ENCODE measurements at places on chromosomes 2 and 18. TPM values are rescaled to one million over a fixed set of nuclear protein-coding genes. Genes with fewer than 3 reads are reported as not detected.

The SERPINB7 gene
- total RNA-seq, result not detected

The BMP10 gene
- total RNA-seq, result not detected

The MYOM1 gene
- 42.1 TPM for total RNA-seq

The DUSP19 gene
- total RNA-seq, result 9.1 TPM

The ZC3H15 gene
- 54.3 TPM for total RNA-seq

The ACYP2 gene
- total RNA-seq, result 17.0 TPM

The NEU4 gene
- total RNA-seq, result 0.38 TPM

The GPAT2 gene
- 6.0 TPM for total RNA-seq

- peak; percentile 76 for DNase-seq
These were observed 6.2 kb downstream of the ESPNL start for GRCh38 chr2:238106339-238106697.

GRCh38 chr2:187552828-187553681, 1.2 kb downstream of the TFPI start:
- DNase-seq, result no peak

GRCh38 chr2:238921681-238922319, 73.9 kb downstream of the TWIST2 start:
- peak; percentile 28 for DNase-seq

DNA sequence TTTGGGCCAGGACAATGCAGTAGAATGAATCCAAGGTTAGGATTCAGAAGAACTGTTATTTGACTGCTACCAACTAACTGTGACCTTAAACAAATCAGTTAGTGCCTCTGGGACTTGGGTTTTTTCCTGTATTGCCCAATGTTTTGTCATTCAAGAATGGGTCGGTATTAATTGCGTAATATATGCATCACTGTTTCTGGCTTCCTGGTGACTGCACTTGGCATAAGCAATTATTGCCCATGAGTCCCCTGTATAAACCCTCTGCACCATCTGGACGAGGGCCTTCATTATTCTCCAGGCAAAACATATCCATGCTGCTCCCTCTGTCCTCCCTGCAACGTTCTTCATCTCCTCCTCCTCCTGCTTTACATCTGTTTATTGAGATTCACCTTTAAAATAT, 255.8 kb upstream of the LRRTM1 start:
- no peak for DNase-seq

GRCh38 chr2:224865016-224865415, 148.9 kb upstream of the CCDC195 start:
- no peak for DNase-seq

GRCh38 chr2:50535971-50536759, 495.8 kb downstream of the NRXN1 start:
- DNase-seq, result no peak

- DNase-seq, result no peak
These were observed 409.0 kb downstream of the LPIN1 start for GRCh38 chr2:12155303-12156051.

DNA sequence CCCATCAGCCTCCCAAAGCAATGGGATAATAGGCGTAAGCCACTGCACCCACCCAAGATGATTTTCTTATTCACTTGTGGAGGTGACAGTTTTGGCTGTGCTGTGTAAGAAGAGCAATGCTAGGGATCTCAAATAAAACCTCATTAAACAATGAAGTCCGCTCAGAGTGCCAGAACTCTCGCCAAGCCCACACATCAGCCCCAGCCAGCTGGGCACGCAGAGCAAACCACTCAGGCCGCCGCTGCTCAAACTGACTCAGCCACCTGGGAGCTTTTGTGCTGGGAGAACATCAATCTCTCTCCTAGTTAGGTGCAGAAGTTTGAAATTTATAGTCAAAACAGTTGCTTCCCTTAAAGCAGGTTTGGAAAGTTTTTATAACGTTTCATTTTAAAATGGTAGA, 47.6 kb downstream of the RNF152 start:
- no peak for DNase-seq

DNA sequence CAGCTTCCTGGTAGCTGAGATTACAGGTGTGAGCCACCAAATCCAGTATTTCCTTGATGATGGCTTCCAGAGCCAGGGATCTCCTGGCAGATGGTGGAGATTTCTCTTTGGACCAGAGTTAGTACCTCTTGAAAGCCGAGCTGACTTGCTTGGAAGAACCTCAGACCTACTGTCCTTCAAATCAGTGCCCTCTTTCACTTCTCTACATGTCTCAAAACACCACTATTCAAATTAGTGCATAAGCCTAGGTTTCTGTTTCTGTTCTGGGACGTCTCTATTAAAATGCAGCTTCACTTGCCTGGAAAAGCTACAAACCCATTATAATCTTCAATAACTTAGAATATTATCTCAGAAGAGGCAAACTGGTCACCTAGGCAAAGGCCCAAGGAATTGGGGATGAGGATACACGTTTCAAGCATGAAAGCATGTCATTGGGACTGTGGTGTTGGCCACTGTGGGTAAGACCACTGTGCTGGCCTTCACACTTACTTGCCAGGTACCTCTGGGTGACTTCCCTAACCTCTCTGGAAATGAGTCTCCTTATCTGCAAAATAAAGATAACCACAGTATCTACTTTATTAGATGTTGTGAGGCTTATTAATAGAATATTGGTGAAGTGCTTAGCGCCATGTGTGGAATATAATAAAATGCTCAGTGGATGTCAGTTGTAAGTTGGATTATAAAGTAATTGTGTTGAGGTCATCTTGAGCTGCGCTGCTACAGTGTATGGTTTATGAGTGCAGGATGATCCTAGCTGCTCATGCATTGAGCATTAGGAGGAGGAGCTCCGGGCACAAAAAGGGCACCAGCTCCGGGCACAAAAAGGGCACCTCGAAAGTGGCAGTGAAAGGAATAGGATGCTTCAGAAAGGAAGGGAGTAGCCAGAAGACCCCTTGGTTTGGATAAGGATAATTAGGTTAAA, 84.5 kb downstream of the DOCK10 start:
- no peak for DNase-seq

DNA sequence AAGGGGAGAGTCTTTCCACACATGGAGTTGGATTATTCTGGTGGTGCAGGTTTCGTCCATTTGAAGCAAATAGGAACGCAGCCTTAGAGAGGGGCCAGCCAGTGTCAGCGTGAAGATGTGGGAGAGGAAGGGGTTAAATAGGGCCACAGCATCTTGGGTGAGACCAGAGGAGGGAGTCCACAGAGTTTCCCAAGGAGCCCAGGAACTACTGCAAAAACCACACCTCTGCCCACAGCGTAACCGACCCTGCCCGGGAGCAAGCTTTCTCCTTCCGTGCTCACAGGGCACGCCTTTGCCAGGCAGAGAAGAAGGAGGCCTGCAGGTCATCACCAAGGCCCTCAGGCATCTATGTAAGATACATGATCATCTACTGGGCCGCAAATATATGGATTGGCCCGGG, 314.5 kb downstream of the AGAP1 start:
- no peak for DNase-seq

GRCh38 chr2:230907361-230908091, 17.5 kb downstream of the GPR55 start:
- peak; percentile 70 for DNase-seq

DNA sequence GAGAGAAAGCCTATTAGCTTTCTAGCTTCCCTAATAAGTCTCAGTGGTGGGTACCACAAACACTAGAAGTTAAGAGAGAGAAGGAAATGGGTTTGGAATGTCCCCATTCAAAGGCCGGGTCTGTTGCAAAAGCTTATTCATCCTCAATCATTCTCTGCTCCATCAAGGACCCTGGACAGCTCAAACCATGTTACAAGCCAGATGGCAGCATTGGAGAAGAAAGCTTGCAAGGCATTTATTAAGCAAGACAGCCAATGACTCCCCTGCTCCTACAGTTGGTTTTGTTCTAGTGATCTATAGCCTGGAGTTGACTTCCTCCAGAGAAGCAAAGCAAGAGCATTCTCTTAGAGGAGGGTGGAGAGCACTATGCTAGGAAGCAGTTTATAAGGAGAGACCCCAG, 86.9 kb upstream of the LMAN1 start:
- DNase-seq, result no peak

GRCh38 chr2:188977317-188977716, 3.1 kb downstream of the COL3A1 start:
- DNase-seq, result no peak

DNA sequence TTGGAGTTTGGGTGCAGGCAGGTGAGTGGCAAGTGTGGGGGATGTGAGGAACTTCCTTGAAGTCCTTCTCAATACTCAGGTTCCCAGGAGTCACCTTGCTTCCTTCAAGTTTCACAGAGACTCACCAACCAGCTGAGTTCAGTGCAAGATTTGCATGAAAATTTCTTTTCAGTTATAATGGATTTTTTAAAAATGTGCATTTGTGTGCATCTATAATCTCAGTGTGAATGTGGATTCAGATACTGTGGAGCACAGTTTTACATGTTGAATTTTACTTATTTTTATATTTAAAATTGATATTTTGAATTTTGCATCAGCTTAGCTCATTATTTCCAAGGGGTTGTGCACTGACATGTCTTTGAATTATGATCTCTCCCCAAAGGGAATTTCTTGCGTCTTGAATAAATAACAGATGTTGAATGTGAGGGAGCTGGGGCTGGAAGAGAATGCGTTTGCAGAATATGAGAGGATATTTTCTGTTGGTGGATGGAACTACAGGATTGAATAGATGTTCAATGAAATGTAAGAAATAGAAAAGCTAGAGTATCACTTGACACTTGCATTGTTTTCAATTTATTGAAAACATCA, 184.3 kb downstream of the RPRM start:
- DNase-seq, result no peak

DNA sequence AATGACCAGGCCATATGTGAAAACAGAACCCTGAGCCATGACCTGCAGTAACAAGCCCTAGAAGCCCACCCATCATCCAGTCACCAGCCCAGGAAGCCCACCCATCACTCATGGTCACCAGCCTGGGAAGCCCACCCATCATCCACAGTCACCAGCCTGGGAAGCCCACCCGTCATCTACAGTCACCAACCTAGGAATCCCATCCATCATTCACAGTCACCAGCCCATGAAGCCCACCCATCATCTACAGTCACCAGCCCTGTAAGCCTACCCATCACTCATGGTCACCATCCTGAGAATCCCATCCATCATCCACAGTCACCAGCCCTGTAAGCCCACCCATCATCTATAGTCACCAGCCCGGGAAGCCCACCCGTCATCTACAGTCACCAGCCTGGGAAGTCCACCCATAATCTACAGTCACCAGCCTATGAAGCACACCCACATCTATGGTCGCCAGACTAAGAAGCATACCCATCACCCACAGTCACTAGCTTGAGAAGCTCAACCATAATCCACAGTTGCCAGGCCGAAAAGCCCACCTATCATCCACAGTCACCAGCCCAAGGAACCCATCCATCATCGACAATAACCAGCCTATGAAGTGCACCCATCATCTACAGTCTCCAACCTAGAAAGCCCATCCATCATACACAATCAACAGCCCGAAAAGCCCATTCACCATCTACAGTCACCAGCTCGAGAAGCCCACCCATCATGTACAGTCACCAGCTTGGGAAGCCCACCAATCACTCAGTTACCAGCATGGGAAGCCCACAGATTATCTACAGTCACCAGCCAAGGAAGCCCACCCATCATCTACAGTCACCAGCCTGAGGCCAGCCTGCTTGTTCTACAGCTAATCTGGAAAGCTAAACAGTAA, 91.9 kb downstream of the TWIST2 start:
- DNase-seq, result peak; percentile 37

DNA sequence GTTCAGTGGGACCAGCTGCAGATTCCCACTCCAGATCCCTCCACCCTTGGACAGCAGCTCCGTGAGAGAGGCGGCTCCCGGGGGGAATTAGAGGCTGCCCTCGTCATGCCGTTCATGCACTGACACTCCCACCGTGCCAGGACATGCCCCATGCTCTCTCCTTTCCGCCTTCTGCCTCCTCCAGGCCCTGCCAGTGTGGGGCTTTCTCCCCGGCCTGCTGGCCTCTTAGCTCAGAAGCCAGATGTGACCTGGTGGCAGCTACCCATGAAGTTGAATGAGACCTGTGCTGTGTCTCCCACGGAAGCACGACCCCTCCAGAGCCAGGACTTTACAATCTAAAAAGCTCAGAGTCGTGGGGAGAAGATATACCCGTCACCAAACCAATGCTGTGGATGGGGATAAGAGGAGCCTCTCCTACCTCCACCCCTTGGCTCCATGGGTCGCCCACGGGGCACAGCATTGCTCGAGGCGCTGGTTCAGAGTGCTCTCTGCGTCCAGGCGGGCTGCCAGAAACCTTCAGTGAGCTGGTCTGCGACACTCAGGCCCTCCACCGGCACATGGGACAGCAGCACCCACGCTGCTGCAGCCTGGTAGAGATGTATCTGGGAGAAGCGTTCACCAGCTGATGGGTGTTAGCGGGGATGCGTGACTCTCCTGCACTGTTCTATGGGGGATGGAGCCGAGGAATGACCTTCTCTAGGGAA, 111.0 kb upstream of the GPC1 start:
- DNase-seq, result peak; percentile 65

Data from posterior vena cava (tissue), 2 donors.